ENCODE measurements at places on chromosomes 7 and 10. TPM values are rescaled to one million over a fixed set of nuclear protein-coding genes. Genes with fewer than 3 reads are reported as not detected.

- H3K27ac ChIP-seq, result no peak overlapping the region
- no peaks in the 10 kb centered on the region for H3K4me1 ChIP-seq
- H3K4me3 ChIP-seq, result no peak overlapping the region
- DNase-seq, result peak; percentile 84
- no peaks in the 10 kb centered on the region for H3K27me3 ChIP-seq
Measured at GRCh38 chr7:66557214-66558200, 71.2 kb upstream of the KCTD7 start.

GRCh38 chr10:101843032-101844021 lies at the start of gene KCNIP2:
KCNIP2 (minus strand) TSS chr10:101843800; CDS start chr10:101843568, 232 bp downstream.
- peak; percentile 72 for DNase-seq
- no peaks in the 10 kb centered on the region for H3K27me3 ChIP-seq
- H3K4me3 ChIP-seq, result peak within 1 kb of the TSS; percentile 59
- H3K27ac ChIP-seq, result no peak within 1 kb of the TSS
- H3K4me1 ChIP-seq, result peaks cover 32% of the 10 kb centered on the region
- H3K36me3 ChIP-seq, result no peaks in the 10 kb centered on the region

DNA sequence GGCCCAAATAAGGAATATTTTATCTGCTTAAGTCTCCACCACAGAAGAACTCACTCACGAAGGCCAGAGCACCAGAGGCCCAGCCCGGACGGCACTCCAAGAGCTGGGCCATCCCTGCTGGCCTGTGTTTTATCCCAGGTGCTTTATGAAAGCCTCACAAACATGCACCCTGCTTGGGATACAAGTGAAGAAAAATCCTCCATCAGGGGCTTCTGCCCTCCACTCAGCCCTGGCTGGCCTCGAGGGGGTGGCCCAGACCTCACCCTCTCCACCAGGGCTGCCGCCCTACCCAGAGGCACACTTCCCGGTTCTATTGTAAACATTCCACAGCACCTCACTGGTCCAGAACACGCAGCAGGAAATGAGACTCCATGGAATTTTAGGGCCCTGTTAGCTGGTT lies 19.8 kb upstream of the DNAAF5 start:
- peaks cover 21% of the 10 kb centered on the region for H3K36me3 ChIP-seq
- no peak overlapping the region for H3K27ac ChIP-seq
- no peak overlapping the region for H3K4me3 ChIP-seq
- H3K4me1 ChIP-seq, result no peaks in the 10 kb centered on the region
- no peak for DNase-seq

DNA sequence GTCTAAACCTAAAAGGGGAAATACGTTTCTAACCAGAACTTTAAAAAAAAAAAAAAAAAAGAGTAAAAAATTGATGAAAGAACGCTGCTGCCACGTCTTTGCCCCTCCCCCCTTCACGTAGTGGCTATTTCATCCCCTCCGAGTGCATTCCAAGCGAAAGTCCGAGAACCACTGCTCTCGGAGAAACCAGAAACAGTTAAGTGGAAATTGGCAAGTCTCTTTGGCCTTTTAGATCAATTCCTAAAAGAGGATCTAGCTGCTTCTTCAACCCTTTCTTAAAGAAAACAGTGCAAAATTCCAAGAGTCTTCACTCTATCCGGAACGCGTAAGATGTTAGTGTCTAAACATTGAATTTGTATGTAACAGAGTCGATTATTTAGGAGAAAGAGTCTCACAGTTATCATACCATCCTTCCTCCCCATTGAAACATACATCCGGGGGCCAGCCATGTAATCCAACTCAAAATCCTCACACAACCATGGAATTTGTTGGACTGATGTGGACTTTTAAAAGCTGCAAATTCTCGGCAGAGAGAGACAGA lies 1.1 kb downstream of the P4HA1 start:
- H3K36me3 ChIP-seq, result 0 out of 2 replicates have a peak, but pooled peaks cover 2% of the 10 kb centered on the region
- peak overlapping the region; percentile 84 for H3K27ac ChIP-seq
- H3K4me3 ChIP-seq, result peak overlapping the region; percentile 81
- DNase-seq, result peak; percentile 84
- peaks cover 44% of the 10 kb centered on the region for H3K4me1 ChIP-seq
- H3K27me3 ChIP-seq, result no peaks in the 10 kb centered on the region

- H3K36me3 ChIP-seq, result no peaks in the 10 kb centered on the region
- no peak overlapping the region for H3K27ac ChIP-seq
- H3K27me3 ChIP-seq, result no peaks in the 10 kb centered on the region
- no peak for DNase-seq
Measured at GRCh38 chr10:117350909-117351308, 24.3 kb downstream of the PDZD8 start.

DNA sequence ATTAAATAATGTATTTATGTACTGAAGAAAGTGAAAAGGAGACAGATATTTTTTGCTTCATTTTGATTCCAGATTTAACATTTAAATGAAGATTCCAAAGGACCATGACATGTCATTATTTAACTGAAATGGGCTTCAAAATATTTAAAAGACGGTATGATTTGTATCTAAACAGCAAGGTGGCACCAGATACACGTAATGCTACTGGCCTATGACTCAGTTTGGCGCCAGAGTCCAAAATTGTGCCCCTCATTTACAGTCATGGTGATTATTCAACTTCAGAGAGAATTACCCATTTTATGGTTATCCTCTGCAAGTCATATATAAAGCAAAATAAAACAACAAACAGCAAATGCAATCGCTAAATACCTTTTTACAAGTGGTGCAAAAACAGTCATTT lies 94.5 kb downstream of the ETV1 start:
- H3K4me1 ChIP-seq, result no peaks in the 10 kb centered on the region
- no peak overlapping the region for H3K4me3 ChIP-seq
- no peaks in the 10 kb centered on the region for H3K36me3 ChIP-seq
- no peak for DNase-seq
- H3K27ac ChIP-seq, result no peak overlapping the region

DNA sequence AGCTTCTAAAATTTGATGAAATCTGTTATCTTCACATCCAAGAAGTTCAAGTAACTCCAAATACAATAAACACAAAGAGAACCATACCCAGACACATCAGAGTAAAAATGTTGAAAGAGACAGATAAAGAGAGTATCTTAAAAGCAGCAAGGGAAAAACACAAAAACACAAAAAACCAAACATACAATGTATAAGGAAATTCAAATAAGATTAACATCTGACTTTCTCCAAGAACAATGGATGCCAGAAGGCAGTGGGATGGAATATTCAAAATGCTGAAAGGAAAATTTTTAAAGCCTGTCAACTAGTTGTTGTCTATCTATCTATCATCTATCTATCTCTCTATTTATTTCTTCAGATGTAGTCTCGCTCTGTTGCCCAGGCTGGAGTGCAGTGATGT lies 72.4 kb upstream of the MKLN1 start:
- no peak for DNase-seq
- no peaks in the 10 kb centered on the region for H3K27me3 ChIP-seq
- H3K36me3 ChIP-seq, result no peaks in the 10 kb centered on the region

GRCh38 chr7:155506854-155507337 lies 39.5 kb downstream of the CNPY1 start:
- no peaks in the 10 kb centered on the region for H3K36me3 ChIP-seq
- DNase-seq, result no peak
- no peak overlapping the region for H3K4me3 ChIP-seq

DNA sequence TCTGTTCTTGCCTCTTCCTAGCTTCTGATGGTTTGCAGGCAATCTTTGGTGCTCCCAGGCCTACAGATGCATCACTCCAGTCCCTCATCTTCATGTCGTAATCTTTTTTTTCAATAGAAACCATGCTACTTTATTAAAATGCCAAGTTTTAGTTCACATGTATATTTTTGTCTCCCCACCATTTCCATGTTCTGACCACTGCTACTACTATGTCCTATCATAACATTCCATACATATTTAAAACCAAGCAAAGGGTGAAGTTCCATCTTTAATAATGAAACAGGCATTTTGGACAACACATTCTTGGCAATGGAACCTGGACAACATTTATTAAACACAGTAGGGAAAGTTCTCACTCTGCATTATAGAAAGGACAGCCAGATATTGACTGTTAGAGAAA lies 58.8 kb downstream of the ZNF518A start:
- H3K4me1 ChIP-seq, result no peaks in the 10 kb centered on the region
- H3K36me3 ChIP-seq, result peaks cover 28% of the 10 kb centered on the region
- no peaks in the 10 kb centered on the region for H3K27me3 ChIP-seq
- DNase-seq, result no peak
- no peak overlapping the region for H3K4me3 ChIP-seq
- no peak overlapping the region for H3K27ac ChIP-seq

DNA sequence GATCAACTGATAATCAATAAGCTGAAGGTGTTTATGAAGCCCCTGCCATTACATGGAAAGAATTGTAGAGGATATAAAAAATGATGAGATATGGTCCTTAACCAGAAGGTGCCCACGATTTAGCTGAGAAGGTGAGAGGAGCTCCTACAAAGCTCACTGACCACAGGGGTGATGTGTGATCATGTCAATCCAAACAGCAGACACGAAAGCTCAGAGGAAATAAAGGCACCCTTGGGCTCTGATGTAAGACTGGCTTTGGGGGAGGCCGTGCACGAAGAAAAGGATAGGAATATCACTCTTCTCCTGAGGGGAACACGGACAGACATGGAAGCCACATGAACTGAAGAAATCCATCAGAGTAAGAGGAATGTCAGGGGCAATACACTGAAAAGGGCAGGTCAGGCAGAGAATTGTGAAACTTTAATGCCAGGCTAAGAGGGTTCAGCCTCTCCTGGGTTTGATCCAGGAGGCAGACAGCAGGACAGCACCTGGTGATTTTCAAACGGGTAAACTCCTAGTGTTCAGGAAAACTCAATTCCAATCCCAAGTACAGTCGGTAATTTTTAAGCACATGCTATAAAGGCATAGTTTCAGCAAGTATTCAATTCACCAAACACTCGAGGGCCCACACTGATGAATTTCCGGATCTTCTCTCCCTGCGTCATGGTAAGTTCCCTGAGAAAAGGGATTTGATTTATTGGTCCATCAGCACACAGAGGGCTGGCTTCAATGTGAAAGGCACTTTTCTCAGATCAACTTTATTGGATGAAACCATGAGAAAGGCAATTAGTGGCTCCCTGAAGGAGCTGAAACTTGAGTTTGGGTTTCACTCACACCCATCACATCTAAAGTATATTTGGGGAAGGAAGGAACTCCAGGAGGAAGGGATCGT lies 163.8 kb downstream of the PRPF18 start:
- no peak for DNase-seq
- no peak overlapping the region for H3K27ac ChIP-seq
- no peaks in the 10 kb centered on the region for H3K4me1 ChIP-seq
- no peaks in the 10 kb centered on the region for H3K27me3 ChIP-seq

DNA sequence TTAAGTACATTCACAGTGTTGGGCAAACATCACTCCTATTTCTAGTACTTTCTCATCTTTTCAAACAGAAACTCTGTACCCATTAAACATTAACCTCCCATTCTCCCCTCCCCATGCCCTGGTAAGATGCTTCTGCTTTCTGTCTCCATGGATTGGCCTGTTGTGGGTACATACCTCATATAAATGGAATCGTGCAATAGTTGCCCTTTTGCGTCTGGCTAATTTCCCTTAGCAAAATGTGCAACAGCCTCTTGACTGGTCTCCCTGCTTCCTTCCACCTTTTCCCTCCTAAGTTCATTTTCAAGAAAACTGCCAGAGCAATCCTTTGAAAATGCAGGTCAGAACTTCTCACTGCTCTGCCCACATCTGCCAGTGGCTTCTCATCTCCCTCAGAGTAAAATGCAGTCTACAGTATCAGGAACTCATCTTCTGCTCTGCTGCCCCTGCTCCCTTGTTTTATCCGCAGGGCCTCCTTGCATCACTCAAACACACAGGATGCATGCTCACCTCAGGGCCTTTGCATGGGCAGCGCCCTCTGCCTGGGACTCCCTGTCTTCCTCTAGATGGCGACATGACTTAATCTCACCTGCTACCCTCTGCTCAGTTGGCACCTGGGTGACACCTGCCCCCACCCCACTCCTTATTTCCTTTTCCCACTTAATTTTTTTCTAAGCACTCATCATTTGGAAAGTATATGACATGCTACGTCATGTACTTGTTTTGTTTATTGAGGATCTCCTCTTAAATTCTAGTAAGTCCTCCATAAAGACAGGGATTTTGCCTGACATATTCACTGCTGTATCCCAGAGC lies 44.3 kb upstream of the ECHDC3 start:
- peak overlapping the region; percentile 83 for H3K27ac ChIP-seq
- H3K36me3 ChIP-seq, result no peaks in the 10 kb centered on the region
- no peak overlapping the region for H3K4me3 ChIP-seq
- no peaks in the 10 kb centered on the region for H3K27me3 ChIP-seq

- no peak overlapping the region for H3K27ac ChIP-seq
- no peak overlapping the region for H3K4me3 ChIP-seq
- peaks cover 6% of the 10 kb centered on the region for H3K36me3 ChIP-seq
- peaks cover 14% of the 10 kb centered on the region for H3K4me1 ChIP-seq
Measured at GRCh38 chr7:127346575-127347256, 45.8 kb downstream of the ZNF800 start.

DNA sequence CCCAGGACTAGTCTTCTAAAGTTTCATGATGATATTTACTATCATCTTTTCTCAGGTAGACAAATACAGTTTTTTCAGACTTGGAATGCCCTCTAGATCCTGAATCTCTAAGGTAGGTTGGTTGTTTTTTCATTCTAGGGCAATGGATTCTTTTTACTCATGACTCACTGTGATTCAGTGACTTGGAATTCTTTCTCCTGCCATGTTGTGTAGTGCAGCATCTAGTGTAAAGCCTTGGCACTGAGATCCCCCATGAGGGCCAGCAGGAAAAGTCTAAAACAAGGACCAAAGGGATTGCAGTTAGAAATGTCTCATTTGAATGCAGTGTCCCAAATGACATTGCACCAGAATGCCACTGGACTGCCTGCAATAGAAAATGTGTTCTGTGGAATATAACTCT lies 430.4 kb downstream of the NEBL start:
- no peaks in the 10 kb centered on the region for H3K36me3 ChIP-seq
- no peak overlapping the region for H3K27ac ChIP-seq
- no peaks in the 10 kb centered on the region for H3K27me3 ChIP-seq

DNA sequence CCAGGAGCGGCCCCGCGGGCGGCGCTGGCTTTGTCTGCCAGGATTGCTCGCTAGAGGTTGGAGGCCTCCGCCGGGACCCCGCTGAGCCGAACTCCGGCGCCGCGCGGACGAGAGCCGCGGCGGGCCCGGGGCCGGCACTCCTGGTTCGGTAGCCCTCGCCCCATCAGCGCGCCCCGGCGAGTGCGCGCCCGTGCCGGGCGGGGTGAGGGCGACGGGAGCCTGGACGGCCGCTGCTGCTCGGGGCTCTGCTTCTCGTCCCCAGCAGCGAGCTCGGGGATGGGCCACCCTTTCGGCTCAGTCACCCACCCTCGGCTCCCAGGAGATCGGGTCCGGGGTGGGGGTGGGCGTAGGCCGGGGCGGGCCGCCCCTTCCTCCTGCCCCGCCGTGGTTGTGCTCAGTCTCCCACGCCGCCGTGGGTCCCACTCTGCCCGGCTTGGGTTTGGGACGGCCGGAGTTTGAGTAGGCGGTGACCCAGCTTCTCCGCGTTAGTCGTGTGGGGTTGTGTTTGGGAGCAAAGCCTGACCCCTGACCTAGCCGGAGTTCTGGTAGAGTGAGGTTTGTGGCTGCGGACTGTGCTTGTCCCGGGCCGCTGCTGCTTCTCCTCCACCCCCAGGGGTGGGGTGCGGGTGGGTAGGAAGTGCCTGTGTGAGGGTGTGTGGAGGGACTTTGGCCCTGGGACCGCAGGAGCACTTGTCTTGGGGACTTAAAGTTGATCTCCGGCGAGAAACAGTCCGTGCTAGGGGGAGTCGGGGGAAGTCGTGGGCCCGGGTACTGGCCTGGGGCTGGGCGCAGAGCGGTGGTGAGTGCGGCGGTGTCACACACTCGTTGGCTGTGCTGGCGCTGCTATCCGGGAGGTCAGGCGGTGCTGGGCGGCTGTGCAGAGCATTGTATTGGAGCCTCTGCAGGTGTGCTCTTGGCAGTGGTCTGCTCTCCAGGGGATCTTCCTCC lies 677 bp downstream of the TSPAN14 start:
- H3K27me3 ChIP-seq, result 0 out of 2 replicates have a peak, but pooled peaks cover 3% of the 10 kb centered on the region
- H3K4me3 ChIP-seq, result peak overlapping the region; percentile 73
- H3K27ac ChIP-seq, result no peak overlapping the region
- peak; percentile 49 for DNase-seq

Gene C10orf71
- total RNA-seq, result not detected

Gene ASB10
- not detected for total RNA-seq

Gene C10orf105
- total RNA-seq, result not detected
